ENCODE measurements at places on chromosomes 7 and 10.

- DNase-seq: no peak
These were observed 79.7 kb upstream of the ZNF32 start for GRCh38 chr10:43728425-43728824.

DNA sequence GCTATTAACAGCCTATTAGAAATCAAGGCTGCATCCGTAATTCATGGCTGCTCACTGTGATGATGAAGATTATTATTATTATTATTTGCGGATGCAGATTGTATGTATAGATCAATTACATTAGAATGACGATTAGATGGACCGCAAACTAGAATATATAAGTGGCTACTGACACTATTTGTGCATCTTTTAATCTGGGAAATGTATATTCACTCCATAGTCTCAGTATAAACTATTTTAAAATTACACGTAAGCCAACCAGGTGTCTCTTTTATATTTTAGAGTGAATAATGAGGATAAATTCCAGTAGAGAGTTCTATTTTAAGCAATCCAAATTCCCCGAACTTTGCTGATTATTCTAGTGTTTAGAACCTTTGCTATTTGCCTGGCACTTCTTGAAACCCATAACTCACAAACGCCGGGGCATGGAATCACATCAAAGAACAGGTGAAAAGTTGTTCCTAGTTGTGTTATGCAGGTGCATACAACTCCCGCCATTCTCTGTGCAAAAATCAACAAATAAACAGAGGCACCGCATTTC, 509 bp upstream of the ING3 start:
- DNase-seq: no peak

DNA sequence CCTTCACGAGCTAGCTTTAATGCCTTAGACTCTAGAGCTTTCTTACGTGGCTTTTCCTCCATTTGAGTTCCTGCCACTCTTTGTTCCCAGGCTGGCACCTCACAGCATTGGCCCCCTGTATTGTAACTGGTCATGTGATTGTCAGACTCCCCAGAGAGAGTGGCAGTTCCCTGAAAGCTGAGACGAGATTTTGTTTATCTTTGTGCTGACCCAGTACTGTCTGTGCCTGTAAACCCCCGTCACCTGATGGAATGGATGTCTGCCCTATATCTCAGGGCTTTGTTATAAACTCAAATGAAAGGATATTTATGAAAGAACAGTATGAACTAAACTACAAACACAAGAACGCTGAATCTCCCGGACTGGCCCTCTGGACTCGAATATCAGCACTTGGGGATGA, 13.0 kb downstream of the NOBOX start:
- no peak for DNase-seq

DNA sequence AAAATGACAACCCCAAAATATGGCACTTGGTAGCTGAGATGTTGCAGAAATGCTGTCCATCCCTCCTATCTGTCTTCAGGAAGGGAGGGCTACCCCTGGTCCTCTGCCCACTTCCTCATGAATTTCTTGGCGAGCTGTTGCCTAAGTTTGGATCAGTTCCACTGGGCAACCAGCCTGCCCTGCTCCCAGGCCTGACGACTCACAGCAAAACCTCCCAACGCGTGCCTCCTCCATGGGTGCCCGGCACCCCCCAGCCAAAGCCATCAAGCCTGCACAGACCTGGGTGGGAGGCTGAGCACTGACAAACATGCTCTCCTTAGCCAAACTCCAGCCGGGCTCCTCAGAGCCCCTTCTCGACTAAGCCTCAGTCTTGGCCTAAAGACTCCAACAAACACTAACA, 8.9 kb downstream of the VSTM4 start:
- no peak for DNase-seq

- DNase-seq: no peak
These were observed 117.7 kb downstream of the CCDC71L start for GRCh38 chr7:106543221-106543757.

GRCh38 chr10:116792817-116793216, 50.5 kb upstream of the HSPA12A start:
- DNase-seq: no peak

Measured in fibroblast of skin of right quadriceps (primary cell).